ENCODE measurements at places on chromosomes 11 and 22.
A peak's percentile ranks its signal among the peaks of the same experiment; 100 is the strongest.

- no peak for DNase-seq
Measured at GRCh38 chr11:120594746-120595145, 83.2 kb downstream of the GRIK4 start.

GRCh38 chr22:28239941-28240340 lies 320.9 kb upstream of the PITPNB start:
- DNase-seq: no peak

- no peak for DNase-seq
Measured at GRCh38 chr11:117490911-117491310, 163.3 kb downstream of the CEP164 start.

DNA sequence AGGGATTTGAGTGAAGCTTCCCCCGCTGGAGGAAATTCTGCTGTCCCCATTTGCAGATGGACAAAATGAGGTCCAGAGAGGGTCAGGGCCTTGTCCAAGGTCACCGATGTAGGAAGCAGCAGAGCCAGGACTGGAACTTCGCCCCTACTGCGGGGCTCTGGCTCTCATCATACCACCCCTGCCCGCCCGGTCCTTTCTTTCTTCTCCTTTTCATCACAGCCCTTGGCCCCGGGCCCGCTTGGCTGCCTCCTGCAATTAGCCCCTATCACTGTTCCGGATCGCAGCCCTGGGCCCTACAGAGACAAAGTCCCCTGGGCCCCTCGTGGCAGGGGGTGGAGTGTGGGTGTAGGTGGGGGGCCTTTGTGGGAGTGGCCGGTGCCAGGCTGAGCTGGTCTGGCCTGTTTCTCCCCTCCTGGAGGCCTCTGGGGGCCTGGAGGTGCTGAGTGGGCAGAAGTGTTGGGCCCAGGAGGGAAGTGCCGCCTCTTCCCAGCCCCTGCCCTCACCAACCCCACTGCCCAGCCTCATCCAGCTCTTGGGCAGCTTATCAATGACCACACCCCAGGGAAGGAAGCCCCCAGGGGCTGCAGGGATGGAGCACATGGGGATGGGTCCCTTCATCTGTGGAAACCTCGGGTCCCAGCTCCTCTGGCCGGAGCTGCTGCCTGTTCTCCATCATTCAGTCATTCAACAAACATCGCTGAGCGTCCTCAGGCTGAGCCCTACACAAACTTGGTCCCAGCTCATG lies 3.4 kb downstream of the EMID1 start:
- DNase-seq: no peak

GRCh38 chr11:96194581-96195374 lies 148.2 kb downstream of the MAML2 start:
- DNase-seq: no peak

GRCh38 chr11:70313945-70314344 lies 43.5 kb downstream of the PPFIA1 start:
- DNase-seq: no peak

DNA sequence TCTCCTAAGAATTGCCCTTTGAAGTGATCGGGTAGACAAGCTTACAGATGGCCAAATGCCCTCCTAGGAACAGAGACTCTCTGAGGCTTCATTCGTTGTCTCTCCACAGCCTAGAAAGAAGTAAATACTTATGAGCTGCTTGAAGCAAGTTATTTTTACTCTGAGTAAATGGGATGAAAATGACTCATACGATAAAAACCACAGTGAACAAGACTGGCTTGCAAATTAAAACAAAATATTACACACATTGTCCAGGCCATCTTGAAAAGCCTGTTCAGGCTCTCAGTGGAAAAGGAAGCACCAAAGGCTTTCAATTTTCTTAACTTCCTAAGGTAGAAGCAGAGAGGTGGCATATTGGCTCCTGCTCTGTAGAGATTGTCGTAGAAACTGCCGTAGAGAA lies 294.2 kb downstream of the NELL1 start:
- no peak for DNase-seq

DNA sequence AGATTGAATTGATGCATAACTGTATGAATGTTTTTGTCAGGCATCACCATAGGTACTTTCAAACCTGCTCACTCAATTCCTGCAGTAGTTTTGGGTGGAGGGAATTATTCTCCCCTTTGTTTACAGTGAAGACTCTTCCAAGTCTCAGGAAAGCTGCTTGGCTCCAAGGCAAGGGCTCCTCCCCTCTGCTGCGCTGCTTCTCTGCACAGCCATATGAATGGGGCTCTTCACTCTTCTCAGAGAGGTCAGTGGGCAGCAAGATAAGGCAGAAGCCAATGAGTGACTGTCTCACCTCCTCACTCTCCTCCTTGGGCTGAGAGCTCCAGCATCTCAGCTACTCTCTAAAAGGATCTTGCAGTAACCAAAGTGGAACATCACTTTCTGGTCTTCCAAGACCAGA lies 165.7 kb upstream of the TTC12 start:
- DNase-seq: no peak

DNA sequence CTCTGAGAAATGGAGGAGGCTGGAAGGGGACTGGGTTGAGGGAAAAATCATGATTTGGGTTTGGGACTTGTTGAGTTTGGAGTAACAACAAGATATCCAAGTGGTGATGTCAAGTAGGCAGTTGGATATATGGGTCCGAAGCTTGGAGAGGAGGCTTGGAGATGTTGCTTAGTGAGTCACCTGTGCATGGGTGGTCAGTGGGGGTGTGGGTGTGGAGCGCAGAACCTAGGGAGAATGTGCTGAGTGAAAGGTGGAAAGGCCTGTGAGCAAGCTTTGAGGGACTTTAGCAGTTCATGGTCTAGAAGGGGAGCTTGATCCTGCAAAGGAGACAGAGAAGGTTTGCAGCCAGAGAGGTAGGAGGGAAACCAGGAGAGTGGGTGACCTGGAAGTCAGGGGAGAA lies 38.2 kb downstream of the PRDM11 start:
- DNase-seq: no peak

- DNase-seq: peak; percentile 14
Measured at GRCh38 chr11:127074151-127074761, 73.7 kb upstream of the KIRREL3 start.
